GM12892 (cell line): ENCODE measurements at places on chromosomes 7 and 10.

DNA sequence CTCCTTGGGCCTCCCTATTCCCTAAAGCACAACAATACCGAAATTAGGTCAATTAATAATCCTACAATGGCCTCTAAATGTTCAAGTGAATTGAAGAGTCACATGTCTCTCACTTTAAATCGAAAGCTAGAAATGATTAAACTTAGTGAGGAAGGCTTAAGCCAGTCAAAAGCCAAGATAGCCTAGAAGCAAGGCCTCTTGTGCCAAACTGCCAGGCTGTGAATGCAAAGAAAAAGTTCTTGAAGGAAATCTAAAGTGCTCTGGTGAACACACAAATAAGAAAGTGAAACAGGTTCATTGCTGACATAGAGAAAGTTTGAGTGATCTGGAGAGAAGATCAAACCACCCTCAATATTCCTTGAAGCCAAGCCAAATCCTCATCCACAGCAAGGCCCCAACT is 57.2 kb downstream of the SLC29A4 start:
- DNase-seq = no peak

DNA sequence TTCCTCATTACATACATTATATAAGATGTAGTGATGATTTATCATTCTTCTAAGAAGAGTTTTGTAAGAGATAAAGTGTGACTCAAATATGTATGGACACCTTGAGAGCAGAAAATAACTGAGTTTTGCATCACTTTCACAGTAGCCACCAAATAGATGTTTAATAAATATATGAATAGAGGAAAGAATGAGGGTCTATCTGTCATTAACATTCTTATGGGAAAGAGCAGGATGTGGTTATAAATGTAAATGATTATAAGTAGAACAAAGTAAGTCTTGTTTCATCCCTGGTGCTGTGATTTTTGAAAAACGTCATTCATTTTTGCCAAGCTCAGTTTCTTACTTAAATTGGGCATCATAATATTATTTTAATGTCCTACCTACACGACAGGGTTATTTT is 15.0 kb upstream of the CRPPA start:
- no peak for DNase-seq

- DNase-seq = no peak
These were observed 2.2 kb upstream of the ADIRF start for GRCh38 chr10:86965986-86966654.

- DNase-seq = no peak
These were observed 89.9 kb upstream of the LSM8 start for GRCh38 chr7:118094044-118094443.

DNA sequence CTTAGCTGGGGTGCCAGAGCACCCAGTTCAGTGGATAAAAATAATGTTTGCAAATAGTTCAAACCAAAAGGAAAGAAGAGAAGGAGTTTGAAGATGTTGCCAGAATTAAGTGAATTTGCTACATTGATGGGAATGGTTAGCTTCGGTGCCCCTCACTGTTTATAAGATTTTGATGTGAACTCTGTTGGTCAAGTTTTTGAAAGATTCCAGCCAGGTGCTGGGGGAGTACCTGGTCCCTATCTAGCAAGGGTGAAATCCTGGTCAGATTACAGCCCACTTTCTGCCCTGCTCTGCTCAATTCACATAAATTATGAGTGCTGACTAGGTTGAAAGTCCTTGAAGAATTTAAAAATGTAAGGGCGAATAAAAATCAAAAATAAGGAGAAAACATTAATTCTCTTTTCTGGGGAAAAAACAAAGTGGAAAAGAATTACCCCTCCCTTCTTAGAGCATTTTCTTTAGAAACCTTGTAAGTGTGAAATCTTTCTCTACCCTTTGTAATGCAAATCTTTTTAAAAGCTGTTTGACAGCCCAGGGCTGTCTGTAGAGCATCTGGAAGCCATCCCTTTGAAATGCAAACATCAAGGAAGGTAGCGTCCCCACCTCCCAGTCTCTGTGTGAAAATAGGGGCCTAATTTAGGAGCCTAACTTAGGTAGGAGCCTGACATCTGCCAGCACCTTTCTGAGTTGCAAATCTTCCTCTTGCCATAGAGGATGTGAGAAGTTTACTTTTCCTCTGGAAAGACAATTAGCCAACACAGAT is 1.4 kb upstream of the GIMAP5 start:
- DNase-seq = no peak

- no peak for DNase-seq
These were observed 20.8 kb downstream of the NET1 start for GRCh38 chr10:5433182-5433581.
